PC-3 (cell line): ENCODE measurements at places on chromosomes 6 and 20. TPM values are rescaled to one million over a fixed set of nuclear protein-coding genes. Genes with fewer than 3 reads are reported as not detected.

GMNN gene
- 44.6 and 57.4 TPM in 2 replicates for total RNA-seq

C6orf141 gene
- total RNA-seq, result 43.8 and 49.4 TPM in 2 replicates

PKHD1 gene
- total RNA-seq, result 0.40 and 0.52 TPM in 2 replicates

RIPPLY2 gene
- not detected in 2 replicates for total RNA-seq

NKAPL gene
- not detected in 2 replicates for total RNA-seq

BMP5 gene
- not detected in 2 replicates for total RNA-seq

ABHD16B gene
- not detected in 2 replicates for total RNA-seq

SLC23A2 gene
- 18.3 and 20.2 TPM in 2 replicates for total RNA-seq

EPHA7 gene
- 0.52 and 1.4 TPM in 2 replicates for total RNA-seq

MTG2 gene
- 33.9 and 40.5 TPM in 2 replicates for total RNA-seq

SIRPD gene
- 0.18 and 0.23 TPM in 2 replicates for total RNA-seq

KHDC1L gene
- 0.80 and 2.4 TPM in 2 replicates for total RNA-seq

HEBP2 gene
- 58.9 and 74.6 TPM in 2 replicates for total RNA-seq

CALHM5 gene
- total RNA-seq, result not detected in 2 replicates

CNKSR3 gene
- 1.6 and 3.2 TPM in 2 replicates for total RNA-seq
